A172 (cell line): ENCODE measurements at places on chromosomes 6 and 20. TPM values are rescaled to one million over a fixed set of nuclear protein-coding genes. Genes with fewer than 3 reads are reported as not detected.

DNA sequence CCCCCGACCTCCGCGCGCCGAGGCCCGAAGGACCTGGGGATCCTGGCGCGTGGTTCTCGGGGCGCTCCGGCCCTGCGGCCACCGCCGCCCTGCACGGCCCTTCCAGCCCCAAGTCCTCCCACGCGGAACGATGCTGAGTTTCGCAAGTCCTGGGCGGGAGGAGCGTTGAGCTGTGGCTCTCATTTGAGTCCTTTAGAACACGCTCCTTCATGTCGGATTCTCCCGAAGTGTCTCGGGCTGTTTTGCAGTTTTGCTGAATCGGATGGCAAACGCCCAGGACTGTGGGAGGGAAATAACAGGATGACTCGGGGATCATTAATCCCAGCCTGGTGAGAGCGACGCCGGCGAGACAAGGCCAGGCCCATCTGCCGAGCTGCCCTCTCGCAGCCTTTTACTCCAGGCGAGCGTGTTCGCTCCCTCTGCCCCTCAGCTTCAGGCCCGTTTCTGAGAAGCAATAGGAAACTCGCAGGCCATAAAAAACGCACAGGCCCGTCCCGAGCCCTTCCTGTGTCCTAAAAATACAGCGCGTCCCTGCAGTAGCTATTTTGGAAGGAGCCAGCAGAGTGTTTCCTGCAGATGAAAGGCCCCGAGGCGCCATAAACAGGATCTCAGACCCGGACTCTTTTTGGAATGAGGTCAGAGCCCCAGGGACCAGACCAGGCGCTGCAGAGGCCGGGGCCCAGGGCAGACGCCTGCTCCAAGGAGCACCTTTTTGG lies 153.5 kb downstream of the DLL1 start:
- no peak for DNase-seq

GRCh38 chr20:13216533-13216932 lies 4.5 kb upstream of the ISM1 start:
- no peak for DNase-seq

The ZNFX1 gene
- total RNA-seq, result 33.8 and 34.2 TPM in 2 replicates

The BFSP1 gene
- 8.3 and 9.7 TPM in 2 replicates for total RNA-seq

The SSTR4 gene
- total RNA-seq, result not detected in 2 replicates

DNA sequence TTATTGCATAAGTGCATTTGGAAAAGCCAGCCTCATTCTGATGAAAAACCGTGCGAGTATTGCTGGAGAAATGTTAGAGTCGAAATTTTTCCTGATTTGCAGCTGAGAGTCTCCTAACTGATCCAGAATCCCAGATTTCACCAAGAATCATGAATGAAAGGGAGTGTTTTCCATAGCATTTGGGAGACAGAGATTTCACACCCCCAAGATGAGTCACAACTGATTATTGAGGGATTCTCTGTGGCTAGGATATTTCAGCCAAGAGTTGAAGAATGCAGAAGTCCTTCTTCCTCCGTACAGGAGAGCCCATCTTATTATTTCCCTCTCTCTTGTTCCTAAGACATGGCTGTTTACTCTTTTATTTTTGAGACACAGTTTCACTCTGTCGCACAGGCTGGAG lies 82.2 kb upstream of the SALL4 start:
- DNase-seq, result peak; percentile 49

DNA sequence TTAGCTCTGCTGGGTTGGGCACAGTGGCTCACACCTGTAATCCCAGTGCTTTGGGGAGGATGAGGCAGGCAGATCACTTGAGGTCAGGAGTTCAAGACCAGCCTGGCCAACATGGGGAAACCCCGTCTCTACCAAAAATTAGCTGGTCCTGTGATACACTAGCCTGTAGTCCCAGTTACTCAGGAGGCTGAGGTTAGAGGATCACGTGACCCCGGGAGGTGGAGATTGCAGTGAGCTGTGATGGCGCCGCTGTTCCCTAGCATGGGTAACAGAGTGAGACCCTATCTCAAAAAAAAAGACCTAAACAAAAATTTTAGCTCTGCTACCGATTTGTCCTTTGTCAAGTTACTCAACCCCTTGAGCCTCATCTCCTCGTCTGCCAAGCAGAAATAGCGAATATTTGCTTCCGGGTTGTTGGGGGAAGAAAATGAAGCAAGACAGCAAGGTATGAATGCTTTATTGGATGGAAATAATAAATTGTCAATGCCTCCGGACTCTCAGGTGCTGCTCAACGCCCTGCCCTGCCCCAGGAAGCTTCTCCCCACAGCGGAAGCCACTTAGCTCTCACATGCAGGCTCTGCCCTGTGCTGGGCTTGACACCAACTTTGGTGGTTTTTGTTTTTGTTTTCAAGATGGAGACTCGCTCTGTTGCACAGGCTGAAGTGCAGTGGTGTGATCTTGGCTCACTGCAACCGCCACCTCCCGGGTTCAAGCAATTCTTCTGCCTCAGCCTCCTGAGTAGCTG lies 24.9 kb upstream of the ITCH start:
- DNase-seq, result no peak

The TMEM151B gene
- 0.96 and 1.3 TPM in 2 replicates for total RNA-seq

- DNase-seq, result no peak
Measured at GRCh38 chr6:87481931-87482330, 9.2 kb downstream of the SLC35A1 start.

DNA sequence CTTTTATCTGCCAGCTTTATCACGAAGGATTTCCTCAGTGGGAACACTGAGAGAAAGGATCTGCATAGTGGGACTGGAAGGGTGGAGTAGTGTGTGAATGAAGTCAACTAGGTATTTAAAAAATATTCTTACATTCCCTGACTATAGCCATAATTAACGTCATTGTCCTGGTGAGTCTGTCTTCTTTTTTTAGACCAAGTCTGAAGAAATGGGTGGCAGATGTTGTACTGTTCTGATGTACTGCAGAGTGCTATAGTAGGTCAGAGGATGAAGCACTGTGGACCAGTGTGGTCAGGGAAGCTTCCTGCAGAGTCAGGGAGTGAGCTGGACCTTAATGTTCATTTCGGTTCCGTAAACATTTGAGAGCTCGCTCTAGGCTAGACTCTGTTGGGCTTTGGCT lies 11.9 kb downstream of the TULP4 start:
- no peak for DNase-seq

The VEGFA gene
- total RNA-seq, result 29.0 and 35.2 TPM in 2 replicates

GRCh38 chr20:58839991-58840747 lies 10.5 kb downstream of the GNAS-AS1 start:
- no peak for DNase-seq

DNA sequence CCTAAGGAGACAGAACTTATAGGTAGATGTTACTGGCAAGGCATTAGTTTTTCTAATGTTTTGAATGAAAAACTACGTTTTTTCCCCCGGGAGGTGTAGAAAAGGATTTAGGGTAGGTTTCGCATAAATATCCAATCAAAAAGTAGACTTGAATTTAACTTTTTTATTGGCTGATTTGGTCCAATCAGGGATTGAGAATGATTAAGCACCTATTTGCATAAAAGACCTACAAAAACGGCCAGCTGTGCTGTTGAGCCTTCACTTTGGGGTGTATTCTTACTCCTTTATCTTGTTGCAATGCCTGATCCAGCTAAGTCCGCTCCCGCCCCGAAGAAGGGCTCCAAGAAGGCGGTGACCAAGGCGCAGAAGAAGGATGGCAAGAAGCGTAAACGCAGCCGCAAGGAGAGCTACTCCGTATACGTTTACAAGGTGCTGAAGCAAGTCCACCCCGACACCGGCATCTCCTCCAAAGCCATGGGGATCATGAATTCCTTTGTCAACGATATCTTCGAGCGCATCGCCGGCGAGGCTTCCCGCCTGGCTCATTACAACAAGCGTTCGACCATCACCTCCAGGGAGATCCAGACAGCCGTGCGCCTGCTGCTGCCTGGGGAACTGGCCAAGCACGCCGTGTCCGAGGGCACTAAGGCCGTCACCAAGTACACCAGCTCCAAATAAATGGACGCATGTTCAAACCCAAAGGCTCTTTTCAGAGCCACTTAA lies 113.5 kb upstream of the BTN3A2 start:
- DNase-seq, result peak; percentile 77

DNA sequence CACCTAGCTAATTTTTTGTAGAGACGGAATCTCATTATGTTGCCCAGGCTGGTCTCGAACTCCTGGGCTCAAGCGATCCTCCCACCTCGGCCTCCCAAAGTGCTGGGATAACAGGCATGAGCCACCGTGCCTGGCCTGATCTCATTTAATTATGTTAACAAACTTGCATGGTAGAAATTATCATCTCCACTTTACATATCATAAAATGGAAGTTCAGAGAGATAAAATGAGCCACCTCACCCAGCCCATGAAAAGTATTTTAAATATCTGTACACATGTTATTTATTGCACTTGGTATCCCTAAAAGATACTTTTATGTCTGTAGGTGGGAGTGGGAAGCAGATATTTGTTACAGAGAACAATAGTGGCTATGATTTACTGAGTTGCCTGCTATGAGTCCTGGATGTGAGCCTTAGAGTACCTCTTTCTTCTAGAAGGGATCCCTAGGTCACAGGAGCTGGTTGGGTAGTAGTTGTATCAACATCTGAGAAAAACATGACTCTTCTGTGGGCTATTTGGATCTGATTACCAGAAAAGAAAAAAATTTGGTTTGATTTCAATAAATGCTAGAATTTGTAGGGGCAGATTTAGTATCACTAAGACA lies 52.4 kb upstream of the EIF2S2 start:
- no peak for DNase-seq

GRCh38 chr6:14841901-14842421 lies 403.9 kb upstream of the JARID2 start:
- DNase-seq, result peak; percentile 85

The EPHA7 gene
- not detected in 2 replicates for total RNA-seq

The EYS gene
- total RNA-seq, result 0.24 and 0.81 TPM in 2 replicates

GRCh38 chr6:35487658-35488516 lies 9.0 kb downstream of the TEAD3 start:
- DNase-seq, result peak; percentile 78

DNA sequence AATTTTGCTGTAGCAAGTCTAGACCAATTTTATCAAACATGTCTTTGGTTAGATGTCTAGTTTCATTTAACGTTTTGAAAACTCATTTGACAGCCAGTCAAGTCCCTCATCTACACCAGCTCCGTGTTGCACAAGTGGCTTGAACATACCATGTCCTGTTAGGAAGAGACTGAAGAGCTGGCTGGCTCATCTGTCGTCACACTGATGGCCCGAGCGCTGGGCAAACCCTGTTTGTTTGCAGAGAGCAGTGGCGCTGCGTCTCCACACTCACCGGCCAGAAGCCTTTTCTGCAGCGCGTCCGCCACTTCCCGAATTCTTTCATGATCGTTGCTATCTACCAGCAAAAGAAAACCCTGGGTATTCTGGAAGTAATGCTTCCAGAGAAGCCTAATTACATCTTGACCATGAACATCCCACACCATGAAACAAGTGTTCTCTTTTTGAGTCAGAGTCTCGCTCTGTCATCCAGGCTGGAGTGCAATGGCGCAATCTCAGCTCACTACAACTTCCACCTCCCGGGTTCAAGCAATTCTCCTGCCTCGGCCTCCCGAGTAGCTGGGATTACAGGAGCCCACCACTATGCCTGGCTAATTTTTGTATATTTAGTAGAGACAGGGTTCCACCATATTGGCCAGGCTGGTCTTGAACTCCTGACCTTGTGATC lies 10.7 kb upstream of the TCFL5 start:
- DNase-seq, result no peak

- no peak for DNase-seq
Measured at GRCh38 chr6:54621285-54621684, 225.3 kb upstream of the FAM83B start.

DNA sequence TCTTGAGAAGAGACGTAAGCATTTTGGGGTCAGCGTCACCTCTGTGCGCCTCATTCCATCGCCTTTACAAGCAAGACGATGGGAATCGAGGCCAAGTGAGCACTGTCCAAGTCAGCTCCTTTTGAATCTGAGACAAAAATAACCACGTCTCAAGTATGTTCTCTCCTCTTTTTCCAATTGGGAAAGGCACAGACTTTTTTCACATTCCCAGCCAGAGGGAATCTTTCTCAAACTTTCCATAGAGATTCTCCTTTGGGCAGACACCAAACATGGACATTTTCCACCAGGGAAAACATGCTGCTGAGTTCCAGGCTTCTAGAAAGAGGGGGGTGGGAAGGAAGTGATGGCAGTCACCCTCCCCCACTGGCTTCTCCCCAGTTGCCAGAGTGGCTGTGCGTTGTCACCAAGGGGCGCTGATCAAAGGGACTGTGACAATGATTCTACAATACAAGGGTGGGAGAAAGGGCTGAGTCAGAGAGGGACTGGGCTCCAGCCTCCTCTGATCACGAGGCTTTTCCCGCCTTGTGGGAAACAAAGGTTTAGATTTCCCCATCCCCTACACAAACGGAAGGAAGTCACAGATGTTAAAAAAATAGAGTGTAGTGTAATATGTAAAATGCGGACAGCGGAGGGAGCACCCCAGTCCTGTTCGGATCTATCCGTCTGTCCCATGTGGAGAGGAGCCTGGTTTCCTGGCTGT lies 281.9 kb upstream of the RNF24 start:
- DNase-seq, result peak; percentile 13

The RBM24 gene
- 13.2 and 14.5 TPM in 2 replicates for total RNA-seq

GRCh38 chr6:167662075-167662880 lies 164.4 kb upstream of the AFDN start:
- no peak for DNase-seq

GRCh38 chr6:133707456-133707855 lies 181.5 kb upstream of the TCF21 start:
- DNase-seq, result peak; percentile 45

The APOBEC2 gene
- total RNA-seq, result not detected in 2 replicates

GRCh38 chr6:145756170-145756662 lies 20.9 kb upstream of the EPM2A start:
- DNase-seq, result peak; percentile 66

The ZBTB46 gene
- total RNA-seq, result 6.8 and 10.3 TPM in 2 replicates

- peak; percentile 55 for DNase-seq
Measured at GRCh38 chr6:43096451-43097097, 20.5 kb downstream of the PTK7 start.

DNA sequence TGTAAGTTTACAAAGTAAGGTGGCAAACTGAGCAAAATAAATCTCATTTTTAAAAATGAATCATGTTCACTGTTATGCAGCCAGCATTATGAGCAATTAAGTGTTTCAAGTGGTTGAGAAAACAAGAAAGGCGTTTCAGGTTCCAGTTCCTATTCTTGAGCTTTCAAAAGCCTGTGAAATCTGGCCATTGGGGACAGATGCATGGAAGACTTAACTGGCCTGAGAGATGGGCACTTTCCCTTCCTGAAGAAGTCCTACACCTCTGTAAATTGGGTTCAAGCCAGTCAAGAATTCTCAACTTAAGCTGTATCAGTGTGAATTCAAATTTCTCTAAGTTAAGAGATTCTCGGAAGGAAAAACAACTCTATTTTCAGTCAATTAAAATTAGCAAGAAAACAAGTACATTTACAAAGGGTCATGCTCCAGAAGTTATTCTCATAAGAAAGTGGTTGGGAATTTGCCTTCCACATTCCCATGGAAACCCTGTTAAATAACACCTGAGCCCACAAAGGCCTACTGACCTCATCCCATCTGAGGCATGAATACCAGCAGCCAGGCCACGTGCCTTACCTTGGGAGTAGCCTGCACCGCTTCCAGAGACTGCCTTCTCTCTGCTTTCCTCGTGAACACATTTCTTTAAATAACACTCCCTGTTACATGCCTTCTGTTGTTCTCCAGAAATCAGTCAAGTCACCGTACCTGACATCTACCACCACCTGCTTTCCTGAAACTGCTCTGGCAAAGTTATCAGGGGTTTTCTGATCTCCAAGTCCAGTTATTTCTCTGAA lies 19.4 kb downstream of the MAP3K5 start:
- no peak for DNase-seq
